ENCODE measurements at places on chromosomes 16 and 17.
A peak's percentile ranks its signal among the peaks of the same experiment; 100 is the strongest.

- DNase-seq: no peak
These were observed 113.2 kb downstream of the ABCC6 start for GRCh38 chr16:16110111-16110490.

GRCh38 chr16:27340654-27341053, 26.9 kb downstream of the IL4R start:
- no peak for DNase-seq

DNA sequence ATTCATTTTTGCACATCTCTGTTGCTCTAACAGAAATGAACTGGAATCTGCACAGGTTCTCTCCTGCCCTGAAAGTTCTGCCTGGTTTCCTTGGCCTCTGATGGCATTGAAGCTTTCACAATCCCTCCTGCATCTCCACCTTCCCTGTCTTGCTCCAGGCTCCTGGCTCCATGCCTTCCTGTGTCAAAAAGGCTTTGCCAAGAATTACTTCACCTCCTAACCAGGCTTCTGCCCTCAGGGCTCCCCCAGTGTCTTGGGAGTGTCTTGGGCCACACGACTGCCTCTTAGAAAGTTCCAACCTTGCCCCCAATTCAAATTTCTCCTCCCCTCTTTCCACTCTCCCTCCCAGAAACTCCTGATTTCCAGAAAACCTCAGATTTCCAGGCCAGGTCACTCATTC, 37.0 kb upstream of the DNAH9 start:
- DNase-seq: no peak

DNA sequence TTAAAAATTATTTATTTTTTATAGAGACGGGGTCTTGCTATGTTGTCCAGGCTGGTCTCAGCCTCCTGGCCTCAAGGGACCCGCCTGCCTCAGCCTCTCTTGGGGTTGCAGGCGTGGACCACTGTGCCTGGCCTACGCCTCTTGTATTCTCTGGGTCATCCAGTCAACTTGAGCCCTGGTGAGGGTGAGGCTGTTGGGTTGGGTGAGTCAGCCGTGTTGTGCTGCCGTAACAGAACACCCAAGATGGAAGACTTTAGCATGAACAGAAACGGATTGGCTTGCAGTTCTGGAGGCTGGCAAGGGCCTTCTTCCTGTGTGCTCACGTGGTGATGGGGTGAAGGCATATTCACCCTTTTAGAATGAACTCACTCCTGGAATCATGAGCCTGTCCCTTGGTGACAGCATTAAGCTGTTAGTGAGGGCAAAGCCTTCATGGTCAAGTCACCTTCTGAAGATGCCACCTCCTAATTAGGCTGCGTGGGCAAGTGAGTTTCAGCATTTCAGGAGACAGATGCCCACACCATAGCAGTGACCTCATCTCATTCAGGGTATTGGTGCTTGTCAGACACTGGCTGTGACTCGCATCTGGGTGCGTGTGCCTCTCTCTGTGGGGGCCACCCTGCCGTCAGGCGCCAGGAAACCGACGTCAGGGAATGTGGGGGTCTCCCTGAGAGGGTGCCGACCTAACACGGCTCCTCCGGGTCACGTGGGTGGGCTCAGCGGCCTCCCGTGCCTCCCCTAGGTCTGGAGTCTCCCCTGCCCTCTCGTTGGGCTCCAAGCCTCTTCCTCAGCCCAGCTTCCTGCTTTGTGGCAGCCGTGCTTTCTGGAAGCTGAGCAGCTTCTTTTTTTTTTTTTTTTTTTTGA, 49.8 kb downstream of the WDR45B start:
- DNase-seq: no peak

- no peak for DNase-seq
These were observed 36.8 kb downstream of the KATNIP start for GRCh38 chr16:27586711-27587110.

DNA sequence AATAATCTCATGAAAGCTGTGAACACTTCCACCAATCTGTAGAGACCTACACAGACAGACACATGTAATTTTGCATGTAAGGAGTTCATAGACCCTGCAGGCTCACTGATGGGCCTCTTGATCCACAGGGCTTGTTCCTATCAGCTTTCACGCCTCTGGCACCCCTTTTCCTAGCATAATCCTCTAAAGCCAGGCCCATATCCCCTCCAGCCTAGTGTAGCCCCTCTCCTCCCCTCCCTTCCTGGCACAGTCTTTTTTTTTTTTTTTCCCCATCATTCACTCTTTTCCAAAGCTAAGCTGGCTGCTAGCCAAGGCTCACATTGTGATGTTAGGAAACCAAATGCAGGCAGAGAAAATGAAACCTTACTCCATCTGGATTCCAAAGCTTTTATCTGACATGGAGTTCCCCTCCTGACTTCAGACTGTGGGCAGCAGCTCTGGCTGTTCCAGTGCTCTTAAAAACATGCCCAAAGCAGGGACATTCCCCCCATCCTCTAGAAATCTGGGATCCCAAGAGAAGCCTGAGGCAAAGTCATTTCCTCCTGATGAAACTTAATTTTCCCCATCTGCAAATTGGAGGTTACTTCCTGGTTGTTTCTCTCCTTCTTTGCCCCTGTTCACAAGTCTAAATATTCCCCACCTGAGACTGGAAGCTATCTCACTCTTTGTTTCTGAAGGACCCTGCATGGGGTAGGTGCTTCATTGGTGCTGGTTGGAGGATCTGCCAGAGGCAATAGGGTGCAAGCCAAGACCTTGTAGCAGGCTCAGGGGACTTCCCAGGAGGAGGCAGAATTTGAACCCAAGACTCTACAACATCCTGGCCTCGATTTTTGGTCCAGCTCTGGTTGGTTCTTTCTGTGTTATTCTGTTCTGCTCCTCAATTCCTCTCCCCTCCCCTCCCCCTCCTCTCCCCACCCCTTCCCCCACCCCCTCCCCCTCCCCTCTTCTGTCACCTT, 9.9 kb upstream of the CCL5 start:
- DNase-seq: no peak

DNA sequence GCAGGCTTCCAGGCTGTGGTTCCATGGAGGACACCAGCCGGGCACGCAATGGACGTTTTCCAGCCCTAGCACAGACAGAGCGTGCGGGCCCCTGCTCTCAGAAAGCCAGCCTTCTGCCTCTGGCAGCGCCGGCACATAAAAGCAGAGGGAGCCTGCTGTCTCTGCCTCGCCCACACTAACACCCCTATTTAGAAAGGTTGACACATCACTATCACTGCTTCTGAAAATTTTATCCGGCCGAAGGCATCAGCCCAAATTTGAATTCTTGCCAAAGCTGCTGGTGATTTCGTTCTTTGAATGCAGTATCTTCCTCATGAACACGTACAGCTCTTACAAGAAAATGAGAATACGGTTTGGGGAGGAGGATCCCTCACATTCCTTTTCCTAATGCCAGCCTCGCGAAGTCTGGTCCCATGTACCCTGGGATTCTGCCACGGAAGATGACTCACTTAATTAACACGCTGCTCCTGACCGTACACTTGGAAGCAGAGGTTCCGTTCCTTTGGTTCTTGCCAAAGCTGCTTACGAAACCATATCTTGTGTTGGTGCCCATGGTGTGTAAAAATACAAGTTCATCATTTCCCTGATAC, 1.3 kb upstream of the RAB11FIP3 start:
- no peak for DNase-seq

GRCh38 chr17:45091778-45092425, 30.8 kb downstream of the NMT1 start:
- DNase-seq: no peak

DNA sequence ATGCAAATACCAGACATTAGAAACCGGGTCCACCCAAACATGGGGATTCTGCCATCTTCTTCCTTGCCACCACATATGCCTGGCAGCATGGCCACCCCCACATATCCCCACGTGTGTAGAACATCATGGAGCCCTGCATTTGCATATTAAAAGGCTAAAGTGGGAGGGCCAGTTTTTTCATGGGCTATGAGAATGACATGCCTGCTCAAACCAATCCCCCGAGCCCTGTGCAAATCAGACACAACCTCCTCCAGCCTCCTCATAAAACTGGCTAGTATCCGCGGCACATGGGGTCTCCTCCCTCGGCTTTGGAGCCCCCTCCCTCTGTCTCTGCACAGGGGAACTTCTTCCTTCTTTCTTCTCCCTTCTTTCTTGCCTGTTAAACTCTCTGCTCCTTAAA, 174.9 kb upstream of the WSCD1 start:
- no peak for DNase-seq

- no peak for DNase-seq
These were observed 214.4 kb downstream of the C16orf78 start for GRCh38 chr16:49588026-49588425.

GRCh38 chr17:81494626-81495377, 17.8 kb downstream of the ACTG1 start:
- no peak for DNase-seq

GRCh38 chr16:66862023-66862520, 17.9 kb downstream of the CA7 start:
- DNase-seq: no peak

DNA sequence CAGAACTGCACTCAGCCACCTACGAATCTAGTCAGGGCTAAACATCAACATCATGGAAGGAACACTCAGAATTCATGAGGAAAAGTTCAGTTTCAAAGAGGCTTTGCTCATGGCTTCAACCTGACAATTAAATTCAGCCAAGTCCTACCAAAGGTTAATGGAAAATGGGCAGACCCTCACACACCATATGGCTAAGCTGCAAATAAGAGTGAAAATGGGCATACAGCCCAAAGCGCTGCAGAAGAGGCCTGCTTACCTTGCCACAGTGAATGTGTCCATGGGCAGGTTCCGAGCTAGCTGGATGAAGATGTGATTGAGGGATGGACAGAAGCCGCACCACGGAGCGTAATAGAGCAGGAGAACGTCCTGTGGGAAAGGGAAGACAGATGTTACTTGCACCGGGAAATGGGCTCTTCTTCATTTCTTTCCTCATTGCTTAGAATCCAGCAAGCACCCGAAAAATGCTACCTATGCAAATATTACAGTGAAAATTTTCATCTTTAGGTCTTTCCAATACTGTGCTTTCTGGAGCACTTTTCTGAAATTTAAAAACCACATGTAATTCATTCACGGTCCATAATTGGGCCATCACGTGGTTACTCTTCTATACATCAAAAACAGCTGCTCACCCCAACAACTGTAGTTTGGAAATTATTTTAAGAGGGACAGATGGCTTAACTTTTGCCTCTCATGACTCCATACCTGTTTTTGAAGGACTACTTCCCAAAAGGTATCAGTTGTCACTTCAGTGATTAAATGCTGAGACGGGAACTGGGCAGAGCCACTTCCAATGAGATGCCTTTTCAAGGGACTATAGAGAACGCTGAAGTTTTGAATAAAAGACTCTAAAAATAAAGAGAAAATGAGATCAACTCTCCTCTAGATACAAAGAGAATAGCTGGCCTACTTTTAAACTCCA, 19.6 kb downstream of the SNN start:
- no peak for DNase-seq

DNA sequence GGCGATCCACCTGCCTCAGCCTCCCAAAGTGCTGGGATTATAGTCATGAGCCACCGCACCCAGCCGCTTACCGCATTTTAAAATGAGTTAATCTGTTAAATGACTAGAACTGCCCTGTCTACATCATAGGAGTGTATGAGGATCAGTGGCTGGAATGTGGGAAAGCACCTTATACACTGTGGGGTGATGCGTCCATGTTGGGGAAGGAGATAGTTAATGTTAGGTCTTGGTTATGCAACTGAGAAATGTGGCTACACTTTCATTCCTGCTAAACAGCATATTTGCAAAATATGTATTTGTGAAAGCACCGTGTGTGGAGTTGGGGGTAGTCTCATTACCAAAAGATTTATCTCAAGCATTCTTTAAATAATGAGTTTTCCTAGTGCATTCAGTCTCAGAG, 107.6 kb downstream of the SPACA3 start:
- no peak for DNase-seq

- peak; percentile 6 for DNase-seq
These were observed 9.7 kb downstream of the ENPP7 start for GRCh38 chr17:79740413-79740812.

GRCh38 chr17:28030386-28030785, 12.1 kb upstream of the NLK start:
- peak; percentile 39 for DNase-seq

DNA sequence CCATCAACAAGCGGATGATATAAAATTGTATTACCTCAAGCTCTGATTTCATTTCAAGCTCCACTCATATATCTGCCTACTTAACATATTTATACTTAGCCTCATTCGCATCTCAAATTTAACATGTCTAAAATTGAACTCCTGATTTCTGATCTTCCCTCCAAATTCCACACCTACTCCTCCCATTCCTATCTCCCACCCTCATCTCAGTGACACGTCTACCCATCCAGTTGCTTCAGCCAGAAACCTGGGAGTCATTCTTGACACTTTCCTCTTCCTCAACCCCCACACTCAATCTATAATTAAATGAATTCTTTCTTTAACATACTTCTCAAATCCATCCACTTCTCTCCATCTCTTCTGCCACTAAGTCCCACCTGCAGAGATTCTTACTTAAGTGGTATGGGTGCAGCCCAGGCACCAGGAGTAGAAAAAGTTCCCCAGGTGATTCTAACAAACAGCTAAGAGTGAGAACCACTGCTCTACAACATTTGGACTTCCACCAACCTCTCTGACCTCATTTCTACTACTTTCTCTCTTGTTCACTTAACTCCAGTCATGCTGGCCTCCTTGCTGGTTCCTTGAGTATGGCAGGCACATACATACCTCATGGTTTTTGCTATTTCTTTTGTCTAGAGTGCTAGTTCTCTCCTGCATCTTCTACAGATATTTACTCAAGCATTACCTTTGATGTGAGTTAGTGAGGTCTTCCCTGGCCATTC, 18.1 kb downstream of the SPOP start:
- DNase-seq: no peak

- DNase-seq: no peak
These were observed 16.0 kb downstream of the NUPR1 start for GRCh38 chr16:28522792-28523191.

DNA sequence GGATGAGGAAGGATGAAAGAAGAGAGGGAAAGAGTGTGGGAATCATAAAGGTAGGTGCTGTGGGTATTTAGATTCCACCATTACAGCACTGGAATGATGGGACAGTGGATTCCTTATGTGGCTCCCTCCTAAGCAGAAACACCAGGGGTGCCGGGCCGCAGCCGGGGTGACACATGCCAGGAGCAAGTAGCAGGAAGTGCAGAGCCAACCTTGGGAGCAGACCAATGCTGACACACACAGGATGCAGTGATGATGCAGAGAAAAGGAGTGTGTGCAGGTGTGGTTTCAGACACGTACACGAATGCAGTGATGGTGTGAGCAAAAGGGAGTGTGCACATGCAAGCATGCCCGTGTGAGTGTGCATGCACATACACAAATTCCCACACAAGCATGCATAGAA, 338.0 kb downstream of the SLC39A11 start:
- no peak for DNase-seq
